ENCODE measurements at places on chromosomes 13 and 19.

DNA sequence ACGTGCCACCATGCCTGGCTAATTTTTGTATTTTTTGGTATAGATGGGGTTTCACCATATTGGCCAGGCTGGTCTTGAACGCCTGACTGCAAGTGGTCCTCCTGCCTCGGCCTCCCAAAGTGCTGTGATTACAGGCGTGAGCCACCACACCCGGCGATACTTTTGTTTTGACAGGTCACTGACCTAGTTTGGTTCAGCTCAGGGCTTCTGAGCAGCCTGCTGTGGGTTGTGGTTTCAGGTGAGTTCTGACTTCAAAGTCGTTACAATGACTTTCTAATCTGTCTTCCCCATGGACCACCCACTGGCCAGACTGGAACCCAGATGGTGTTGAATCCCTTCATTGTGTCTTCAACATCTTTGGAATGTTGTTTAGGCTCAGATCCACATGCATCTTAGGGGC is 73.8 kb downstream of the TRPM4 start:
- DNase-seq = no peak

DNA sequence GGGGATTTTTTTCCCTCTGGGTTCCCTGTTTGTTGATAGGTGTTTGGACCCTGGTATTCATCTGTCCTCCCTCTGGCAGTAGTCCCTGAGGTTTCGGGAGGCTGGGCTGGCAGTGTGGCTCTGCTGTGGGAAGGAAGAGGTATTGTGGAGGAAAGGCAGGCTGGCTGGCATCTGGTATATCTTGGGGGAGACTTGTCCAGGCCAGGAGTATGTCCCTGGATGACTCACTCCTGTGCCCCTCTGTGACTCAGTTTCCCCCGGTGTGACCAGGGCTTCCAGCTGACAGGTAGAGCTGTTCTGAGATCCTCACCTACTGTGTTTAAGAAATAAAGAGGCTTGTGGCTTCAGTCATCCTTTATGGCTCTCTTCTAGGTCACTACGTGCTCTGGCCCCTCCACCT is 14.2 kb upstream of the ZNF492 start:
- DNase-seq = no peak

DNA sequence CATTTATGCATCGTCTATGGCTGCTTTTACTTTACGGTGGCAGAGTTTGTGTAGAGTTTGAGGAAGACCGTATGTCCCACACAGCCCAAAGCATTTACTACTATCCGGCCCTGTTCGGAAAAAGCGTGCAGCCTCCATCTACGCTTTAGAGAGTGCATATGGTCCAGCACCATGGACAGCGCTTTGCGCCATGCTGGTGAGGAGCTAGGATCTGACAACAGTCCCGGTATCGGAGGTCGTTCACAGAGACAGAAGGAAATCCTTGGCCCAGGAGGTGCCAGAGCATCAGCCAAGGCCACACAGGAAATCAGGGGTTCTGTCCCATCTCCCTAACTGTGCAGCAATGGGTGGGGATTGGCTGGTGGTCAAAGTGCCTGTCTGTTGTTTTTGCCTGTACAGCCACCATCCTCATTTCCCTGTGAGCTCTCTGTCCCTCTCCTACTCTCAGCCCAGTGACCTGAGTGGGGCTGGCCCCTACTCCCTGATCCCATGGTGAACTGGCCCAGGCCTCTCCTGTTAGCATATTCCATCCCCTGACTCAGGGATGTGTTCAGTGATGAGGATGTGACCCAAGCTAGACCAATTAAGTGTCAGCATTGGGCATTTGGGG is 16.2 kb upstream of the PRODH2 start:
- DNase-seq = no peak

DNA sequence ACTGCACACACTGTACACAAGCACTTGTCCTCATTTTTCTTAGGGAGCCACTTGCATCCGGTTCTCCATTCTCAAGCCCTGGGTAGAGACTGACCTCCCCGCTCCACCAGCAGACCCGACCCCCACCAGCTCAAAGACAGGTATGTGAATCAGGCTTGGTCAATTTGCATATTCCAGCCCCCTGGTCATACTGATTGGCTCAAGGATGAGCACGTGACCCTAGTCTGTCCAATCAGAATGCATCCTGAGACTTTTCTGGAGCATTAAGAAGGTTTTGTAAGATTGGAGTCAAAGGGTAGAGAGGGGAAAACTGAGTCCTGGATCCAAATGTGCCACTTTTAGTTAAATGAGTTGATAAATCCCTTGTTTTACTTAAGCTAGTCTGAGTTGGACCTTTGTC is 34.1 kb downstream of the NOTCH3 start:
- no peak for DNase-seq

DNA sequence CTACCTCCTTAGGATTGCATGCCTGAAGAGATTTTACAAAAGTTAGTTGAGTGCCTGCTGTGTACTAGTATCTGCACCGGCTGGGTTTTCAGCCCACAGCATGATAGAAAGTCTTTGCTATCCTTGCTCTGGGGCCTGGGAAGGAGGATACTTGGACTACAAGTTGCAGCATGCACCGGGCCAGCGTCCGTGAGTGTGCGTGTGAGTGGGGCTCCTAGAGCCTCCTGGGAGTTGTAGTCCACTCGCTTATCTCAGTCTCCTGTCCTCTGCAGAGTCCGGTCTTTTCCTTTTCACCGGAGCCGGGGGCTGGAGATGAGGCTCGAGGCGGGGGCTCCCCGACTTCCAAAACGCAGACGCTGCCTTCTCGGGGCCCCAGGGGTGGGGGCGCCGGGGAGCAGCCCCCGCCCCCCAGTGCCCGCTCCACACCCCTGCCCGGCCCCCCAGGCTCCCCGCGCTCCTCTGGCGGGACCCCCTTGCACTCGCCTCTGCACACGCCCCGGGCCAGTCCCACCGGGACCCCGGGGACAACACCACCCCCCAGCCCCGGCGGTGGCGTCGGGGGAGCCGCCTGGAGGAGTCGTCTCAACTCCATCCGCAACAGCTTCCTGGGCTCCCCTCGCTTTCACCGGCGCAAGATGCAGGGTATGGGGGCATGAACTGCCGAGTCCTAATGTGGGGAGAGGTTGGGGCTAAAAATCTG is 20.6 kb downstream of the BRSK1 start:
- DNase-seq = no peak

Measured in NCI-H510A treated with DMSO at 0.1 percent for 48 hours (cell line).